ENCODE measurements at places on chromosomes 6 and 20.

GRCh38 chr6:1063671-1064355 lies 248.1 kb upstream of the FOXQ1 start:
- DNase-seq = no peak

DNA sequence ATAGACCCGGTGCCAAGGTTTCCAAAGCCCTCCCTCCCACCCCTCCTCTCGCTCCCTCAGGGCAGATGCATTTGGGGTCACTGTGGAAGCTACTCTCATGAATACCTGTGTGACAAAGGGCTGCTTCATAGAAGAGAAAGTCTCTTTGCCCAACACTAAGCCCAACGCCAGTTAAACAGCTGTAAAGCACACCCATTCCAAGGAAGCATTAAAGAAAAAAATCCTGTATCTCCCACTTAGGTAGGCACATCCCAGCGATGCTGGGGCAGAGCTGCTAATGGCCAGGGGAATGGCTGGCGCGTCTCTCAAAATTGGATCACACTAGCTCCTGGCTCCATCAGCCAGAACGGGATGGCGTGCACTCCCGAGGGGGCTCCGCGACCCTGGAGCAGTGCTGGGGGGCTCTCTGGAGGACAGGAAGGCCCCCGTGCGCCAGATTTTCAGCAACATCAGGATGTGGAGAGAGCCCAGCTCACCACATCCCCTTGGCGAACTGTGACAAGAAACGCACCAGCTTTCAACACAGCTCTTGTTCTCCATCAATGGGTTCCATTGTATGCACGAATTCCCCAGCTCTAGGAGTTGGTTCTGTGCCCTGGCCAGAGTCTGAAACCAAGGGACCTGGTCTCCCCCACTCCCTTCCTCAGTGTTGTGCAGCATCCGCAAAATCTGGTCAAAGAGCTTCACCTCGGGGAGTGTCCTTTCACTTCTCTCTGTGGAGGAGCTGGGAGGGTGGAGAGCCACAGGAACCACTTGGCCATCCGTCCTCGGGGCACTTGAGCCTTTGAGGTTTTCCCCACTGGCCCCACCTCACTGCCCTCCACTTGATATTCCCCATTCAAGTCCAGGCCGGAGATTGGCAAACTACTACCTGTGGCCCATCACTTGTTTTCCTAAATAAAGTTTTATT lies 74.1 kb downstream of the TFAP2C start:
- no peak for DNase-seq

- no peak for DNase-seq
These were observed 544 bp downstream of the SMIM29 start for GRCh38 chr6:34248198-34248726.

GRCh38 chr6:7769702-7770101 lies 43.8 kb downstream of the BMP6 start:
- no peak for DNase-seq

GRCh38 chr6:92180090-92180489 lies 1239.3 kb downstream of the EPHA7 start:
- DNase-seq = no peak

All from activated T-cell treated with anti-CD3 and anti-CD28 coated beads for 24 hours (primary cell).